ENCODE measurements at places on chromosomes 4 and X.

GRCh38 chr4:90027565-90027964, 99.6 kb upstream of the CCSER1 start:
- no peak for DNase-seq

DNA sequence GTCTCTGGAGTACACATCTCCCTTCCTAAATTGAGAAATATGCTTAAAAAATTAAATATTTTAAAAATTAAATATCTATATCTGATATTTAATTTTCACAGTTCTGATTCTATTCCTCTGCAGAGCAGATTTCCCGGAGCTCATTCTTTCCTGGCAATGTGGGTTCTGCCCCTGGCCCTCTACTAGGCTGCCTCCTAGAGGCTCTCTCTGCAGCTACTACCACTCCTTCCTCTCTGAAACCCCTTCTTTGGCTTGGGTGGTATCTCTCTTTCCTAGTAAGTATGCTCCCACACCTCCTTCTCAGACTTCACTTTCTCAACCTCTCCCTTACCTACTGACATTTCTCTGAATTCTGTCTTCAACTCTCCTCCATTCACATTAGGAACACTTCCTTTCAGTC, 45.3 kb downstream of the RPGR start:
- no peak for DNase-seq

DNA sequence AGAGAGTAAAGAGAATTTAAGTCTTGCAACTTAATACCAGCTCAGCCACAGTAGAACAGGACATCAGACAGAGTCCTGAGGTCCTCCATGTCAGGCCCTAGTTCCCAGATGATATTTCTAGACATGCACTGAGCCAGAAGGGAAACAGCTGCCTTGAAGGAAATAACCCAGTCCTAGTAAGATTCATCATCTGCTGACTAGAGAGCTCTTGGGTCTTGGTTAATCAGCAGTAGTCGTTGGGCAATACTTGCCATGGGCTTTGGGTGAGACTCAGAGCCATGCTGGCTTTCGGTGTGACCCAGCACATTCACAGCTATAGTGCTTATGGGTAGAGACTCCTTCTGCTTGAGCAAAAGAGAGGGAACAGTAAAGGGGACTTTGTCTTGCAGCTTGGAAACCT, 379.1 kb downstream of the AR start:
- no peak for DNase-seq

DNA sequence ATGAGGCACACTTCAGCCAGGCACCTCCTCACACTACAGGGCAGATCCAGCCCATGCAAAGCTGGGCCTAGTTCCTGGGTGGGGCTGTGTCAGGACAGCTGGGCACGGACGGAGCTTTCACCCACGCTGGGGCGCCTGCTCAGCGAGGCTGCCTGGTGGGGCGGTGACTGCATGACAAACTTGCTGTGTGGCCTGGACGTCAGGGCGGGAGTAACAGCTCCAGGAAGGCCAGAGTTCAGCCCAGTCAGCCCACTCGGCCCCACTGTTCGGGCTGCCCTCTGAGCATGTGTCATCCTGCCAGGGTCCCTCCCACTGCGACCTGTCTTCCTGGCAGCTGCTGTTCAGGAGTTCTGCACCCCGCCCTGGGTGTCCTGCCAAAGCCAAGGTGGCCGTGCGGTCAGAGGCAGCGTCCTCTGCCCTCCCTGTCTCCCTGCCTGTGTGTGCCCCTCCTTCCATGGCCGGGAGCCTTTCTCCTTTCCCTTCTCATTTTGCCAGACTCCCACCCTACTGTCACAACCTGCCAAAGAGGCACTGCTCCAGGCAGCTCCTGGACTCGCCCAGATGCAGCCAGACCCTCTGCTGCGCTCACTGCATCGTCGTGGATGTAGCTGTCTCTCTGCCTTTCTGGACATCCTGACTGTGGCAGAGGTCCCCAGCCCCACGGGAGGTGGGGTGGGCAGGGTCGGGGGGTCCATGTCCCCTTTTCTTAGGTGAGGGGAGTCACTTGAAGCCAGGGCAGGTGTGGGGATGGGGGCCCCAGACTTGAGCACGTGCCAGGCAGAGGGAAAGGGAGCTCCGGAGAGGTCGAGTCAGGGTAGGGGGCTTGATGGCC, 33.0 kb upstream of the KIAA0232 start:
- no peak for DNase-seq

DNA sequence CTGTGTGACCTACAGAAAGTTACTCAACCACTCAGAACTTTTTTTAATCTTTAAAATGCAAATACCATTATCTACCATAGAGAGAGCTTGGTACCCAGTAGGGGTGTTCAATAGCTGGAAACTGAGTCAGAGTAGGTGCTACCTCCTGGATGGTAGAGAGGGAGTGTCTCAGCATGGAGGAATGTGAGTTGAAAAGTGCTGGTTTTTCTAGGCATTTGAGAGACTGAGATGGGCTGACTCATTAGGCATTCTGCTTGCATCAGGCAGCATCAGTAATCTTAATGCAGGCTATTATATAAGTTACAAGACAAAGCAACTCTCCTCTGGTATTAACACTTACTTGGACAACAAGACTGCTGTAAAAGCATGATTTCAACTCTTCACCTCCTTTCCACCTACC, 70.9 kb upstream of the ARHGEF9 start:
- no peak for DNase-seq

GRCh38 chrX:14581081-14581480, 51.7 kb downstream of the GLRA2 start:
- DNase-seq: no peak

DNA sequence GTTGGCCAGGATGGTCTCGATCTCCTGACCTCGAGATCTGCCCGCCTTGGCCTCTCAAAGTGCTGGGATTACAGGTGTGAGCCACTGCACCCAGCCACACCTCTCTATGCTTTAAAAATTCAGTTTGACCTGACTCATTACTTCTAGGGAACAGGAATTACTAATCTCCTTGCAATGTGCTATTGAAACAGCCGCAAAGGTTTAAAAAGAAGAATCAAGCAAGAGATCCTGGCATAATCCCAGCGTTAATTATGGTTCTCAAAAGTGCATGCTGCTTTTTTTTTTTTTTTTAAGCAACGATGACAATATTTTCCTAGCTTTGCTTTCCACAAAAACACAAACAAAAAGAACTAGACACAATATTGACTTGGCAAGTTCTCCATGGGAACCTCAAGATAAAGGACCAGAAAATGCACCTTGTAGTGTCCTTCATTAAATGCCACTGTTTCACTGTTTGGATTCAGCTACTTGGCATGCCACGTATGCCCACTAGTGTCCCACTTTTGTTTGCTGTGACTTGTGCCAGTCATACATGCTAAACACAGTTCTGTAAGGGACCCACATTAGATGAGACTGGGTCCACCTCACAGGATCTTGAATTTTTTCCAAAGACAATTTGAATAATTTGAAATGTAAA, 112.6 kb upstream of the PPARGC1A start:
- no peak for DNase-seq

DNA sequence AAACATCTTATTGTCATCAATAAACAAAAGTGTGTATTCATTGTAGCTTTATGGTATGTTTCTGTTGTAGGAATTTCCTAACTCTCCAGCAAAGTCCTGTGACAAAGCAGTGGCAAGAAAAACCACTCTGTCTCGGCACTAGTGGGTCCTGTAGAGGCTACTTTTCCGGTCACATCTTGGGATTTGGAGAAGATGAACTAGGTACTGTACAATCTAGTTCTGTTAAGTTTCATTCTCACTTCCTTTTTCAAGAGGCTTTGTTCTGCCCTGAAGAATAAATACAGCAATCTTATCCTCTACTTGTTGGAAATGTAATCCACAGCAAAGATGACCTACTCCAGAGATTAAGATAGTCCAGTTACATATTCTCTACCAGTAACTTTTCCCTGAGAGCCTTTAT, 69.3 kb downstream of the HHIP start:
- no peak for DNase-seq

GRCh38 chrX:20224814-20225487, 41.8 kb downstream of the RPS6KA3 start:
- no peak for DNase-seq

- DNase-seq: no peak
These were observed 20.4 kb downstream of the LEF1 start for GRCh38 chr4:108148316-108148715.

DNA sequence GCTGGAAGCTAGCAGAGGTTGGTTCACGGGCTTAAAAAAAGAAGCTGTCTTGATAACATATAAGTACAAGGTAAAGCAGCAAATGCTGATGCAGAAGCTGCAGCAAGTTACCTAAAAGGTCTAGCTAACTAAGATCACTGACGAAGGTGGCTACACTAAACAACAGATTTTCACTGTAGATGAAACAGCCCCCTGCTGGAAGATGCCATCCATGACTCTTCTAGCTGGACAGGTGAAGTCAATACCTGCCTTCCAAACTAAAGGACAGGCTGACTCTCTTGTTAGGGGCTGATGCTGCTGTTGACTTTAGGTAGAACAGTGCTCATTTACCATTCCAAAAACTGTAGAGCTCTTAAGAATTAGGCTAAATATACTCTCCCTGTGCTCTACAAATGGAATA, 99.5 kb downstream of the FBXW7 start:
- no peak for DNase-seq

- DNase-seq: no peak
These were observed 184.5 kb downstream of the SPRY1 start for GRCh38 chr4:123580981-123581664.

GRCh38 chrX:118221733-118222132, 105.1 kb upstream of the KLHL13 start:
- DNase-seq: no peak

DNA sequence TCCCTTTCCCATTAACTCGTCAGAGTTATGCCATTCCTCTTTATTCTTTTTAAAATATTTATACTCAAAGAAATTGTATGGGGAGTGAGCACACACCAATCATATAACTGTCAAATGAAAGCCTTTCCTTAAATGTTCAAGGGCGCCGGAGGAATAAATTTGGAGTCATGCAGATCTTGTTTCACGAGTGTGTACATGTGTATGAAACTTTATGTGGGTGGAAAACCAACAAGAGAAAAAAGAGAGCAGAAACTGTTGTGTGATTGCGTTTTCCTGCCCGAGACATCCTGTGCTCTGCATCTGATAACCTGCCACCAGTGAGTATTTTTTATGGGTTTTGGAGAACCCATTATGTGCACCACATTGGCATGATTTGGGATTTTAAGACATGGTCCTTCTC, 88.3 kb downstream of the FHDC1 start:
- no peak for DNase-seq

DNA sequence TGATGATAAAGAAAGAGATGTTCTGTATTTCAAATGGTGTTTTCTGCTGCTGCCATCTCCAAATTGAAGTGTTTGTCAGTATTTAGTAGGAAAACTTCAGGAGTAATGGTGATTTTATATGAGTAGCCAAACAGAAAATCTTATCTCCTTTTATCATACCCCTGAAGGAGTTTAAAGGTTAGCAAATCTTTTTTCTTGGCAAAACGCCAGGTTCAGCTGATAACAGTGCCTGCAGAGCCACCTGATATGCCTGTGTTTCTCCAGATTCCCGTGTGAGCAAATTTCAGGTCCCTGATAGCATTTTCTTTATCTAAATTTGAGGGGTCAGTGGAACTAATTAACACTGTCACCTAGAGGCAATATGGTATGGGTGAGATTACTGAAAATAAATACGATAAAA, 65.8 kb upstream of the ETNPPL start:
- DNase-seq: no peak

GRCh38 chr4:169024762-169025161, 14.7 kb upstream of the CBR4 start:
- DNase-seq: no peak

DNA sequence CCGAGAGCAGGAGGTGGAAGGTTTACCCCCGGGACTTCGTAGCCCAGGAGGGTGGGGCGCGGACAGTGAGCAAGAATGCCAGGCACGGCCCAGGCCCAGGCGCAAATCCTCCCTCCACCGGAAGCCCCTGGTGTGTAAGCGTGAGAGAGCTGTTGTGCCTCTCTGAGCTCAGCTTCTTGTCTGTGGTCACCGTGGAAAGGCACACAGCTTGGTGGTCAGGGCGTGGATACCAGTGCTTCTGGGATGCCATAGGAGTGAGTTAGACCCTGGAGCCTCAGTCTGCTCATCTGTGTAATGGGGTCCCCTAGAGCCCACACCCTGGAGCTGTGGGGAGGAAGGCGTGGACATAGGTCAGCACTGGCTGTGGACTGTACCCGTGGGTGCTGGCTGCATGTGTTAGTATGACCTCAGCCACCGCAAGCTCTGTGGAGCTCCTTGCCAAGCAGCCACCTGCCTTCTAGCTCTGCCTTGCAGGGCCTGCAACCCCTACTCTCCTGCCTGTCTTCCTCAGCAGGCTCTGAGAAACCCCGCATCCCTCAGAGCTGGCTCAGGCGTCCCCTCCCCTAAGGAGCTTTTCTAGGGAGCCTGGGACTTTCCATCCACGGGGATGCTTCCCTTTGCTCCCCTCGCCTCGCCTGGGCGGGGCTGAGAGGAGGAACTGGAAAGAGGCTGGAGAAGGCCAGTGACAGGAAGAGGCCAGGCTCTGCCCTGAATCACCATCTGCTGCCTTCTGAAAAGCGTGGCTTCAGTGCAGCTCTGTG, 28.0 kb upstream of the AFAP1 start:
- peak; percentile 16 for DNase-seq

GRCh38 chr4:10590896-10591295, 93.7 kb downstream of the CLNK start:
- no peak for DNase-seq

GRCh38 chr4:40224432-40224831, 27.6 kb downstream of the RHOH start:
- DNase-seq: no peak

DNA sequence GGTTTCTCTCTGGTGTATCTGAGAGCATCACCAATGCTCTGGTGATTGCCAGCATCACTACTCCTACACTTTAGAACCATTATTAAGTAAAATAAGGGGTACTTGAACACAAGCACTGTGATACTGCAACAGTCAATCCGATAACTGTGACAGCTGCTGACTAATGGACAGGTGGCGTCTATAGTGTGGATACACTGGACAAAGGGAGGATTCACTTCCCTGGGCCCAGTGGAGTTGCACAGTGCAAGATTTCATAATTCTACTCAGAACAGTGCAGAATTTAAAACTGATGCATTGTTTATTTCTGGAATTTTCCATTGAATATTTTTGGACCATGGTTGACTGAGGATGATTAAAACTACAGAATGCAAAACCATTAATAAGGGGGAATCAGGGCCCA, 97.8 kb downstream of the SHROOM3 start:
- no peak for DNase-seq

- DNase-seq: no peak
These were observed 238.4 kb upstream of the PSAPL1 start for GRCh38 chr4:7673121-7673520.

GRCh38 chrX:71178908-71179307, 34.3 kb downstream of the NLGN3 start:
- DNase-seq: peak; percentile 65

DNA sequence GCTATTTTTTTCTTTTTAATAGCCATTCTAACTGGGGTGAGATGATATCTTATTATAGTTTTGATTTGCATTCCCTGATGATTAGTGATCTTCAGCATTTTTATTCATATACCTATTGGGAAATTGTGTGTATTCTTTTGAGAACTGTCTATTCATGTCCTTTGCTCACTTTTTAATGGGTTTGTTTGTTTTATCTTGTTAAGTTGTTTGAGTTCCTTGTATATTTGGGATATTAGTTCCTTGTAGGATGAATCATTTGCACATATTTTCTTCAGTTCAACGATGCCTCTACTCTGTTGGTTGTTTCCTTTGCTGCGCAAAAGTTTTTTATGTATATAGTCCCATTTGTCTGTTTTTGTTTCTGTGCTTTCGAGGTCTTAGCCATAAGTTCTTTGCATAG, 43.1 kb upstream of the DRP2 start:
- no peak for DNase-seq

Data from CD4-positive, alpha-beta T cell treated with Interleukin-12 subunit alpha and Interleukin-12 subunit beta, for 1 hour (primary cell).